ENCODE measurements at places on chromosomes 7 and 10. TPM values are rescaled to one million over a fixed set of nuclear protein-coding genes. Genes with fewer than 3 reads are reported as not detected.

GRCh38 chr10:90960355-90960814 lies 39.5 kb upstream of the ANKRD1 start:
- no peak for DNase-seq

DNA sequence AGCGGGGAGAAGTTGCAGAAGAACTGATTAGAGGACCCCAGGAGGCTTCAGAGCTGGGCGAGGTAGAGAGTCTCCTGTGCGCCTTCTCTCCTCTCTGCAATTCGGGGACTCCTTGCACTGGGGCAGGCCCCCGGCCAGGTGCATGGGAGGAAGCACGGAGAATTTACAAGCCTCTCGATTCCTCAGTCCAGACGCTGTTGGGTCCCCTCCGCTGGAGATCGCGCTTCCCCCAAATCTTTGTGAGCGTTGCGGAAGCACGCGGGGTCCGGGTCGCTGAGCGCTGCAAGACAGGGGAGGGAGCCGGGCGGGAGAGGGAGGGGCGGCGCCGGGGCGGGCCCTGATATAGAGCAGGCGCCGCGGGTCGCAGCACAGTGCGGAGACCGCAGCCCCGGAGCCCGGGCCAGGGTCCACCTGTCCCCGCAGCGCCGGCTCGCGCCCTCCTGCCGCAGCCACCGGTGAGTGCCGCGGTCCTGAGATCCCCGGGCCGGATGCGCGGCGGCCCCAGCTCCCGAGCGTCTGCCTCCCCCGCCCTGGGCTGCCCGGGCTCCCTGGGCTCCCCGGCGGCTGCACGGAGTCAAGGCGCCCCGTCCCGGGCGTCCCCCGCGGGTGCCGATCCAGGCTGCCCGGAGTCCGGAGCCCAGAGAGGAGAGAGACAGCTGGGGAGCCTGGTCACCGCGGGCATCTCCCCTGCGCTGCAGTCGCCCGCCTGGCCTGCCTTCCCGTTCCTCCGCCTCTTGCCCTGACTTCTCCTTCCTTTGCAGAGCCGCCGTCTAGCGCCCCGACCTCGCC lies at the start of gene PLAU:
TSS of gene PLAU (plus strand) at position 369 of the 789 bp plus-strand sequence. CDS start 424 bp downstream, outside the sequence.
- DNase-seq, result no peak

- DNase-seq, result no peak
Observed at GRCh38 chr7:91565499-91566401, 301.5 kb downstream of the FZD1 start.

DNA sequence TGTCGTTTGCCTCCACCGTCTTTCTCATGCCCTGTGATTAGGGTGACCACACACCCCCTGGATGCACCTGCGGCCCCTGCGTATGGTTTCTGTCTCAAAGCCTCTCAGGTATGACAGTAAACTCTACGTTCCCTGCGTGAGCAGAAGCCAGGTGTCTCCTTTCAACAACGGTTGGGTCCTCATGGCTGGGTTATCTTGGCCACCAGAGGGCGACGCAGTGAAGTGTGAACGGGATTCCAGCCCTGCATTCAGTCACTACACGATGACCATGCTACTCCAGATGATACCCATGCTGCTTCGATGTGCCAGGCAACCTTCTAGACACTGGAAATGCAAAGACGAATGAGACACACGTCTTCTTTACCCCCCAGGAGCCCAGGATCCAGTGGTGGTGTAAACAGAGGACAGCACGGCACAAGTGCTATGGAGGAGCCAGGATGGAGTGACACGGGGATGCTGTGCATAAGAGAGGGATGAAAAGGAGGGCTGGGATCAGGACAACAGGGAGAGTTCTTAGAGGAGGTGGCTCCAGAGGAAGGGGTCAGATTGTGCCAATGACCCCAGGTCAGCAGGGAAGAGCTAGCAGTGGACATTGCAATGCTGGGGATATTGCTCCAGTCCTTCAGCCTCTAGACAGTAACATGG lies 228.1 kb upstream of the PFKP start:
- peak; percentile 28 for DNase-seq

- DNase-seq, result no peak
Observed at GRCh38 chr10:26290236-26290635, 73.7 kb downstream of the GAD2 start.

DNA sequence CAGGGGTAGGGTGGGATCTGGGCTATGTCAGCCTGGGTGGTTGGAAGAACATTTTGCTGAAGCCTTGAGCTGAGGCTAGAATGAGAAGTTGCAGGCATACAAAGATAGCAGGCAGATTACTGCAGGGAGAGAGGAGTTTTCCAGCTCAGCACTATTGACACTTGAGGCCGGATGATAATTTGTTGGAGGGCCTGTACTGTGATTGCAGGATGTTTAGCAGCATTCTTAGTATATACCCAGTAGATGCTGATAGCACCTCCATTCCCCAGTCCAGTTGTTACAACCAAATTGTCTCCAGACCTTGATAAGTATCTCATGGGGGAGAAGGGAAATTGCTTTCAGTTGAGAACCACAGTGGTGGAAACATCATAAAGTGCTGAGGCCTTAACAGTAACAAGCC lies 158.6 kb upstream of the CHRM2 start:
- no peak for DNase-seq

DNA sequence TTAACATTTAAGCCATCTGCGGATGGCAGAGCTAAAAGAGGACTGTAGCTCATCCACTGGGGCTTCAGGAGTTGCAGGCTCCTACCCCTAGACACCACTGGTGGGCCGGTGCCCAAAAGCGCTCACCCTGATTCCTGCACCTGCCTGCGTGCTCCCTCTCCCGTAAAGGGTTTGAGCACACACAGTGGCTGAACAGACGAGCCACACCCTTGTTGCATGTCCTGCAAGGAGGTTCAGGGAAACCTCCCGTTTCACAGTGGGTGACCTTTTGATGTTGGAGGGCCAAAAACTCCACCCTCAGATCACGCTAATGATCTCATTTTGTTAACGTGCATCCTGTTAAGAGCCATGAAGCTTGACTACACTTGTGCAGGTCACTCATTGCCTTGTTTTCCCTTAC lies 37.9 kb downstream of the SYPL1 start:
- DNase-seq, result no peak

DNA sequence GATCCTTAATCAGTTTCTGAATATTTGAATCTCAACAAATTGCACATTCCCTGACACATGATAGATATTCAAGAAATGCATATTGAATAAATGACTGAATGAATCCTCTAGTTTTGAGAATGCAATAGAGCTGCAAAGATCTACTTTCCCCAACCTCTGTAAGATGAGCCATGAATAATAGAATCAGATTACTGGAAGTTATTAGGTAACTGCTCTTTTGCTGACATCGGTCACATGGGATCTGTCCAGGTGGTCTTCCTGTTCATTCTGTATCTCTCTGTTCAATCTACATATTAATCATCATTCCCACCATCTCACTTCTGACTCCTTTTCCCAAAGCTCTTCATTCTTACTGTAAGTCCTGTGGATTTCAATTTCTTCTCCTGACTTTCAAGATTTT lies 638.7 kb downstream of the SORCS1 start:
- DNase-seq, result no peak

DNA sequence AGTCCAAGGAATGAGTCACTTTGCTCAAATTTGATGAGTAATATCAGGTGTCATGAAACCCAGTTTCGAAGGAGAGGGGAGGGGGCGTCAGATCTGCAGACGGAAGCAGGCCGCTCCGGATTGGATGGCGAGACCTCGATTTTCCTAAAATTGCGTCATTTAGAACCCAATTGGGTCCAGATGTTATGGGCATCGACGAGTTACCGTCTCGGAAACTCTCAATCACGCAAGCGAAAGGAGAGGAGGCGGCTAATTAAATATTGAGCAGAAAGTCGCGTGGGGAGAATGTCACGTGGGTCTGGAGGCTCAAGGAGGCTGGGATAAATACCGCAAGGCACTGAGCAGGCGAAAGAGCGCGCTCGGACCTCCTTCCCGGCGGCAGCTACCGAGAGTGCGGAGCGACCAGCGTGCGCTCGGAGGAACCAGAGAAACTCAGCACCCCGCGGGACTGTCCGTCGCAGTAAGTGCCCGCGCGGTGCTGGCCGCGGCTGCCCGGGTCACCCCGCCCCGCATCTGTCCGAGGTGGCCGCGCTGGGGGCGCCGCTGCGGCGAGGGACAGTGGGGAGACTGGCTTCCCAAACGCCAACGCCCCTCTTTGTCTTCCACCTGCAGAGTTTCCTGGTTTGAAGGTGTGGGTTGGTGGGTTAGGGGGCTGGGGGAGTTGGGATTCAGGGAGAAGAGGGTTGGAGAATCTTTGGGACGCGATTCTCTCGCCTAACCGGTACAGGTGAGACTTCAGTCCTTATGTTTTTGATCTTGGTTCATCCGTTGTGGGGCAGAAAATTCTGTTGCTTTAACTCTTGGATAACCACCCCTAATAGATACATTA lies at the start of gene TAC1:
TSS of gene TAC1 (plus strand) at position 351 of the 829 bp plus-strand sequence. CDS start 527 bp downstream, outside the sequence.
- no peak for DNase-seq

- no peak for DNase-seq
Observed at GRCh38 chr7:129784437-129784782, 168.3 kb downstream of the UBE2H start.

DNA sequence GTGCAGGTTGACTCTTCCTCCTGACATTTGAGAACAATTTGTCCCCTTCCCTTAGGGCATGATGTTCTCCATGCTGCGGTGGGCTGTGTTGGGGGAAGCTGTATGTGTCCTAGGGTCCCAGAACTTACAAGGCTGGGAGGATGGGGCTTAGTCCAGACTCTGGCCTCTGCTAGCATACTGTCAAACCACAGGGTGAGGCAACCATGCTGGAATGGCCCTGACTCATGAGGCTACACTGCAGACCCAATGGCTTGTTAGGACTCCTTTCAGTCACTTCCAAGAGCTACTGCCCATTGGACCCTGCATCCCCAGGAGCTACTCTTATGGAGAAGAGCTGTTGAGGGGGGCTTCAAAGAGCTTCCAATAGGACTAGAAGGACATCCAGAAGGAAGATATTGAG lies 20.1 kb upstream of the FAM170B start:
- no peak for DNase-seq

NPC1L1 gene
- not detected for polyA plus RNA-seq

LRGUK gene
- polyA plus RNA-seq, result 0.30 TPM

ASB13 gene
- 22.8 TPM for polyA plus RNA-seq

RSU1 gene
- 108 TPM for polyA plus RNA-seq

ARHGAP12 gene
- polyA plus RNA-seq, result 10.5 TPM

TMEM270 gene
- not detected for polyA plus RNA-seq

RTKN2 gene
- polyA plus RNA-seq, result 1.7 TPM

CCDC172 gene
- polyA plus RNA-seq, result not detected

HOXA11 gene
- polyA plus RNA-seq, result not detected

TMEM213 gene
- polyA plus RNA-seq, result not detected

Data from naive thymus-derived CD4-positive, alpha-beta T cell (primary cell).